T-helper 1 cell (primary cell): ENCODE measurements at places on chromosomes 5 and 9.

- no peak for DNase-seq
These were observed 17.0 kb upstream of the SELENOP start for GRCh38 chr5:42828671-42829070.

DNA sequence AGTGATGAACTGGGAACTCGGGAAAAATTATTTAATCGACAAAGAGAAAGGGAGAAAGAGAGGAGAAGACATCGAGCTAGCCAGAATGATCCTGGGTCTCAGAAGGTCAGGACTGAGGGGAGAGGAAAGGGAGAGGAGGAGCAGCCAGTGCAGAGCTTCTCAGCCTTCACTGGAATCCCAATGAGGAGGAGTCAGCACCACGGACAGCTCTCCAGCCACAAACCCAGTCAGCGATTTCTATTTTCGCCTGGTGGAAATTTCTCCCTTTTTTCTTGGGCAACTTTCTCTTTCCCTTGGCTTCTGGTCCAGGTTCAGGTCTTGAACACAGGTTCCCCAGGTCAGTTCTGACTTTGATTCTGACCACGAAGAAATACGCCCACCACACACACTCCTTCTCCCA lies 1.6 kb upstream of the BRINP1 start:
- no peak for DNase-seq

GRCh38 chr5:173761178-173761513 lies 127.0 kb upstream of the CPEB4 start:
- no peak for DNase-seq

DNA sequence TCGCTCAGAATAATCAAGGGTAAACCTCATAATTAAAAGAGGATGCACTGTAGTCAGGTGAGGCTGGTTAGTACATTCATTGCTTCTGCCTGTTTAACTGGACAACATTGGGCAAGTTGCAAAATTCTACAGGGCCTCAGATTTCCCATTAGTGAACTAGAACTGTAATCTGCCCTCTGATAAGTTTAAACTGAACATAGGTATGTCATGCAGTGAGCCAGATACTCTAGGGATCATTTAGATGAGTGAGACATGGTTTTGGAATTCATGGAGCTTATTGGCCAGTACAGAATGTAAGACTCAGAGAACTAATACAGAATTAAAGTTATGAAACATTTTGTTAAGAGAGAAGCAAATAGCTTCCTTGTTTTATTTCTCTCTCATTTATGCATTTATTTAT lies 35.9 kb downstream of the RNF44 start:
- DNase-seq = no peak

DNA sequence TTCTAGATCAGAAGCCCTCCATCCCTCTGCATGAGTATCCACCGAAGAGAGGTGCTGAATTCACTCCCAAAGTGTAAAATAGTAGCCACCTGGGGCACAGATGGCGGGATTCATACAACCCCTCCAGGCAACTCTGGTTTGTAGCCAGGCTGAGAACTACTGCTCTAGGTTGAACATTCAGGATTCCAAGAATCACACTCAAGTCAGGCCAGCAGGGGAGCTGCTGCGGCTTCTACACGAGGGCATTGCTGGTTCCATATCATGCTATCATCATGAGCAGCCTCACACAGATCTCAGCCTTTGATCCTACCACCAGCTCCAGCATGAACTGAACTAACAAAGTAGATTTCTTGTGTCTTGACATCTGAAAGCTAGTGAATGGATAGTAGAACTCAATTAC lies 367.9 kb downstream of the DIRAS2 start:
- no peak for DNase-seq

GRCh38 chr5:14410394-14411201 lies 171.0 kb upstream of the OTULINL start:
- DNase-seq = no peak

DNA sequence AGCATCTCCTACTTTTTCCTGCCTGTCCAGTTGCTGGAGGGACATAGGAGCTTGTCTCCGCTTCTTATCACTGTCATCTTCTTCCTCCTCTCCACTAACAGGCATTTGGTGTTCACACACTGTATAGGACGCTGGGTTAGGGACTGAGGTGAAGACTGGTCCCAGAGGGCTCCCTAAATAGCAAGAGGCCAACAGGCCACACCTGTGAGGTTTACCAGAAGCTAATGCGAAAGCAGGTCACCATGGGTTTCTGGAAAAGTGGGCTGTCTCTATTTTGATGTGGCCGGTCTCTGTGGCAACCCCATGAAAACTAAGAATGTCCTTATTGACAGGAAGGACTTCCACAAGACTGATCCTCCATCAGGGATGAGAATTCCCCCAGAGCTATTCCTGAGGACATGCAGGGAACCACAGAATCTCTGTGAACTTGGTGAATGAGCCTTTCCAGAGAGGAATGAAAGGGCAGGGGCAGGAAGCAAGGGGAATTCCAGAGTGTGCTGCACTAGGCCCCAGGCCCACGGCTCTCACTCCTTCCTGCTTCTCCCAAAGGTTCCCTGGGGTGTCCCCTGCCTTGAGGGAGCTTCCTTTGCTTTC lies 61.7 kb downstream of the DAP start:
- DNase-seq = no peak

- no peak for DNase-seq
These were observed 513.6 kb downstream of the SLCO4C1 start for GRCh38 chr5:101782352-101783103.

DNA sequence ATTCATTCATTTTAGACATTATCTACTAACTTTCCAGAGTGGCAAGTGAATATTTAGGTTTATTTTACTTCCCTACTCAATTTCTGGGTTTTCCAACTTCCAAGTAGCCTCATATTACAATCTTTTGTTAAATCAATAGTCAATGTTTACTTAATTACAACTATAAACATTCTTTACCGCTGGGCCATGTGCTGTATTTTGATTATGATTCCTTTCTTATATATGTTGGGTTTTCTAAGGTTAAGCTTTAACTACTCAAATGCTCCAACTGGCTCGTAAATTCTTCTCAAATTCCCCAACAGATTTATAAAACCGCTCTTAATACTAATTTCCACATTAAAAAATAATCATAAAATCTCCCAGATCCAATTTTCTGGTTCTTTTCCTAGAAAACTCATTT lies 110.1 kb upstream of the ABCA1 start:
- no peak for DNase-seq

DNA sequence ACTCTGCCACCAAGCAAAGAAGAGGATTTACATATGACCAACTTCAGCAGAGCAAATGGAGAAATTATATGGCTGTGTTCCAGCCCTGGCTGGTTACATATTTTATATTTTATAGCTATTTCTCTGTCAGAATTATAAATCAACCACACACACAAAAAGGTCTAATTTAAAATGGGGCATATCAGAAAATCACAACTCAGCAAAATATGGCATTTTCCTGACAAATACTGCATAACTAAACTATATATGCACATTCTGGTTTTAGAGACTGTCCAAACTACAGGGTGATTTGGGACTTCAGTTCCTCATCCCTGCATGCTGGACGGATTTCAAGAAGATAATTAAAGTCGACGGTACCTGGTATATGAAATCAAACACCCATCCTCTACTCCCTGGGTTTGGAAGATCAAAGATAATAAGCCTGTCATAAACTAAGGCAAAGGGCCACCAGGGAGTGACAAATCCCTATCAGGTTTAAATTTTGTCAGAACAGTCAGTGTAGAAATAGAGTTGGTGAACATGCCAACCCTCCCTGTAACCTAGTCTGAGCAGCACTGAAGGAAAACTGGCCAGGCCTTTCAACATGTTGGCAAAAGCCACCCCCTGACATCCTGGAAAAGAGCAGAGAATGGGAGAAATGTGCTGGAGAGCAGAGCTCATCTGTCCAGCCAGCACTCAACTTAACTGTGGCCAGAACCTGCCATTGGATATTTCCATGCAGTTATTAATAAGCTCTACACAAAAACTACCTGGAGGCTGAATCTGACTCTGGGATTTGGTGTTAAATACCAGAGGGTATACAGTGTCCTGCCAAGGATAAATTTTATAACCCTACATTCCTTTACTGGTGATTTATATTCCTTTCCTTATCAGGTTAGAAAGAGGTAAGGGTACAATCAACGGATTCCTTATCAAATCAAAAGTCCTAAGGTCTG lies 235.7 kb downstream of the ENC1 start:
- no peak for DNase-seq

GRCh38 chr9:419571-420171 lies 205.0 kb downstream of the DOCK8 start:
- DNase-seq = no peak

- DNase-seq = no peak
These were observed 2309.8 kb upstream of the WWC1 start for GRCh38 chr5:165981671-165982070.

- no peak for DNase-seq
These were observed 2.2 kb upstream of the PRR7 start for GRCh38 chr5:177444106-177445051.

DNA sequence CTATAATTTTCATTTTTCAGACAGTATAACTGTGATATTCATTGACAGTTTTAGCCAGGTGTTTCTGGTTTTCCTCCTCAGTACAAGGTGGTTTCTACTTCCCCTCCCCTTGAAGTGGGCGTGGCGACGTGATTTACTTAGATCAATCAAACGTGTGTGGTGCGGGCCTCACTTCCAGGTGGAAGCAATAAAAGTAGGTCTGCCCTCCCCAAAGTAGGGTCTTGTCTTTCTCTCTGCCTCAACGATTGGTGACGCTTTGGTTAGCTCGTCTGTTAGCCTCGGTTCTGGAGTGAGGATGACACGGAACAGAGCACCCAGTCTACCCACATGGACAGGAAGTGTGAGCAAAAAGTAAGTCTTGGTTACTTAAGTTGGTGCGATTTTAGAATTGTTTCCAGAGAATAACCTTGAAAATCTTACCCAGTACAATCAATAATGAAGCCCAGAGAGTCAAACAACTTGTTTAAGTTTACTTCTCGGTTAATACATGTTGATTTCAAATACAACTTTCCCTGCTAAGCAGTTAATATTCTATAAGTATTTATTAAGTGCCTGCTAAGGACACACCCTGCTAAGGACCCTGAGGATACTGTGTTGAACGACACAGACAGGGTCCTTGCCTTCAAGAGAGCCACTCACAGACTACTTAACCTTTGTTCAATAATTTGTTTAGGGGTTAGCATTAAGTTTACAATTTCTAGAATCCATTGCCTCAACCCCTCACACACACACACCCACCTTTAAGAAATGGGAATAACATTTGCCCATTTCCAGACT lies 48.4 kb downstream of the COX7C start:
- no peak for DNase-seq

DNA sequence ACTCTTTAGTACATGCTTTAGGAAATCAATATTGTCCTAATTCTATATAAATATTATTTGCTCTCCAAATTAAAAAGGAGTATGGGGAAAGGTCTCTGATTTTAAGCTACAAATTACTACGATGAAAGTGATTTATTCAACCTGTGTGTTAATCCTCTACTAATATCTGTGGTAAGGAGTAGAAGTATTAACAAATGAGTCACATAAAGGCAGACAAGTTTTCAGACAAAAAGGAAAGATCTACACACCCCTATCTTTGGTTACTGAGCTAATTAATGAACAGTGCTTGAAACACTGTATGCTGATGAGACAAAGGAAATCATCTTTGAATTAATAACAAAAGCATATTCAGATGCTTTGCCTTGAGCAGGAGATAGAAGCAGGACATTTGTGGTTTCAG lies 15.9 kb downstream of the LOX start:
- no peak for DNase-seq

DNA sequence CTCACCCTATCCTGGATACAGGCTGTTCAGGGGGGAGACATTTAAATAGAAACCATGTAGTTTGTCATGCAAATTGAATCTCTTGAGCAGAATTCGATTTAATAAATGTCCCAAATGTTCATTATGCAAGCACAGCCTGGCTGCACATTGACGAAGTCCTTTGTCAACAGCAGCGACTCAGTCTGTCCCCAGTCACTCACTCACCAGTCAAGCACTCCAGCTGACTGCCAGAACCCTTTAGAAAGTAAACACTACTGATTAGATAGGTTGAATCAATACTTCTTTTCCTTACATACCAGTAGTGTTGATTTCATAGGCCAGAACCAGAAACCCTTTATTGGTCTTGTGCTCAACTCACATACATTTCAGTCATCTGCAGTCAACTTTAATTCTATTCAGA lies 27.5 kb downstream of the CDH6 start:
- no peak for DNase-seq

- no peak for DNase-seq
These were observed 191.7 kb downstream of the CDK5RAP2 start for GRCh38 chr9:120388003-120388855.

DNA sequence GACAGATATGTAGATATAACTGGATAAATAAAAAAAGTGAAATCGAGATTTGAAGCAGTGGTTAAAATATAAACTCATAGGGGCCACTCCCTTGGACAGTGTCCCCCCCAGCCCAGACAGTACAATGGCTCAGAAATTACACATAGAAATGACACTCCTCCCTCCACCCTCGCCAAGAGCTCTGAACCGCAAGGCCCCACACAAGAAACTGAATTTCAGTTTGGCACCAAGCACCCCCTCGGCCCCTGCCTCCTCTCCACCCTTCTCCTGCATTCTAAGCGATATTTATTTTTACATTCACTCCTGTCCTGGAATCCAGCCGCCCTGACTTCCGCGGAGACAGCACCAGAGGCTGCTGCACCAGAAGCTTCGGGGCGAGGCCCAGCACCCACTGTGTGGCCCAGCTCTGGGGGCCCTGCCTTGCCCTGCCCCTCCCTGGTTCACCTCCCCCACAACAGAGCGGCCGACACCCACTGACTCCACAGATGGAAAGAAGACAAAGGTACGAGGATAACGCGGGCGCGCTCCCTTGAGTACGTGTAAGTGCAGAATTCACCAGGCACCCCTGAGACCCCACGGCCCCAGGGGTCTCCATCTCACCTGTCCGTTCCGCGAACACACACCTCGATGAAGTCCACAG lies 11.0 kb downstream of the STC2 start:
- DNase-seq = no peak

DNA sequence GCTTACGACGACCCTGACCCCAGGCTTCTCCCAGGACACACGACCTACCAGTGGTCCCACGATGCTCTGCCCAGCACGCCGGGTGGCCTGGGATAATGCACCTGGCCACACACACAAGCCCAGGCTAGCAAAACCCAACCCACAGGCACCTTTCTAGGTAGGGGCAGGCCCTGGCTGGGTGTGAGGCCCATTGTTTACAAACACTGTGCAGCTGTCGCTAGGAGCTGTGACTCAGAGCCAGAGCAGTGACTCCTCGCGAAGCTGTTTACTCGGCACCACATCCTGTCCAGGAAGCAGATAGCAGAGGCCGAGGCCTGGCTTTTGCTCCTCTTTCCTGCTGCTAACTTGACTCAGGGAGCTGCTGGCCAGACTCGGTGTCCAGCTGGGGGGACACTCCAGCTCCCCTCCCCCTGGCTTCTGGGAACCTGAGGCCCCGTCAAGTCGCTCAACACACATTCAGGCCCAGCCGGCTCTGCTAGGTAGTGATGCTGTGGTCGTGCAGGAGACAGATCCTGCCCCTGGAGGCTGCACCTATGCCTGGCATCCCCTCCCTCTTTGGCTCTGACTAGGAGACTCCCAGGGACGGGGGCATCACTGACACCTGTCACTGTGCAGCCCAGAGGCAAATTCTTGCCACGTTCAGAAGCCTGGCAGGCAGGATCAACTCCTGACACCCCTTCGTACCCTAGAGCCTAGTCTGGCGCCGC lies 12.8 kb upstream of the RALGDS start:
- peak; percentile 76 for DNase-seq

- DNase-seq = no peak
These were observed 180.9 kb downstream of the CD180 start for GRCh38 chr5:67015541-67016191.

GRCh38 chr5:114419067-114419388 lies 57.2 kb downstream of the KCNN2 start:
- DNase-seq = no peak

- no peak for DNase-seq
These were observed 80.2 kb downstream of the OSTF1 start for GRCh38 chr9:75168270-75169178.

- no peak for DNase-seq
These were observed 39.7 kb downstream of the FABP6 start for GRCh38 chr5:160269017-160269416.
